ENCODE measurements at places on chromosomes 12 and 14.

GRCh38 chr14:100303925-100304324, 2.3 kb downstream of the SLC25A29 start:
- no peak for DNase-seq

GRCh38 chr12:4956968-4957367, 47.3 kb downstream of the KCNA1 start:
- DNase-seq, result no peak

- no peak for DNase-seq
Observed at GRCh38 chr14:49447540-49448107, 138.6 kb downstream of the RPS29 start.

DNA sequence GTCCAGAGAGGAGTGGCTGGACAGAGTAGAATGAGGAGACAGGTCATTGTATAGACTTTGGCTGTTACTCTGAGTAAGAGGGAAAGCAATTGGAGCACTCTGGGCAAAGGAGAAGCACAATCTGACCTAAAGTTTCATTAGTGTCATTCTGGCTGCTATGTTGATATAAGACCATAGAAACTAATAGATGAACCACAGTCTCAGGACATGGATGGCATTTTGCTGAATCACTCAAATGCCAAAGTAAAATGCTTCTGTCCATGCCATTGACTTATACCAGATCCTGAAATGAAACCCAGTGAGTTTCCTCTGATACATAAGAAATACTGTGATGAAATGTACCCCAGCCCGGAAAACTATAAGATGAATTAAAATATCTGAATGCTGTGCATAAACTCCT, 65.8 kb upstream of the COCH start:
- no peak for DNase-seq

DNA sequence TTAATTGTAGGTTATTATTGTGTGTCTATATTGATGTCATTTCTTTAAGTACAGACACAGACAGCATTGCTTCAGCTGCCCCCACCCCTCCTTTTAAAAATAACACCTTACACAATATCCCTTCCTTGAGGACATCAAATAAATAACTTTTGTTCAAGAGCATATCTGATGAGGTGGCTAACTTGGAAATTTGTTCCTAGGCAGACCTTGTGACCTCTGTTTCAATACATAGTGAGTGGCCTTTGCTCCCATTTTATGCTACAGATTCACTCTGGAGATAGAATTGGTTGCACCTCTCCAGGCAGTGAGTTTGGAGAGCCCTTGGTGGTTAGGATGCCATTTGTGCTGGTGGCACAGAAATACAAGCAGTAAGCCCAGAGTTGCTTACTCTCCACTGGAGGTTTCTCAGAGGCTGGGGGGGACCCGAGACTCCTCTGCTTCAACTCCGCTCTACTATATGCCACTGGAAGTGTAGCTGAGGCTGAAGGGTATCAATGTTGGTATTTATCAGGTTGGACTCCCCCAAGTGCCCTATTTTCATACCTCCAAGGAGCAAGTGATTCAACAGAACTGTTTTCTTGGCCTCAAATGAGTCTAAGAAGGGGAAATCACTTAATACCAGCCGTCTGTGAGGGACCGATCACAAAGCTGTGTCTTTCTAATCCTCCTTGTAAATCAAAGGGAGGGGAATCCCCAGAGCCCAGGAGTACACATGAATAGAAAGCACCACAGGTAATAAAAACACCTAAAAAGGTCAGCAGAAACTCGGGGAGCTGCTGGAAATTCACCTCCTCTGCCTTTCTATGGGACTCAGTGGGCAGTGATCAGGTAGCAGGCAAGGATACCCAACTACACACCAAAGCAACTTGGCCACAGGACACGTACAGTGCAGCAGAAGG, 463.1 kb downstream of the RAD51B start:
- peak; percentile 72 for DNase-seq

- DNase-seq, result no peak
Observed at GRCh38 chr12:95634622-95635621, 83.6 kb upstream of the USP44 start.

- no peak for DNase-seq
Observed at GRCh38 chr12:116982791-116983411, 72.2 kb downstream of the FBXW8 start.

GRCh38 chr12:106917503-106917902, 38.2 kb upstream of the TMEM263 start:
- no peak for DNase-seq

GRCh38 chr14:86003998-86004397, 474.1 kb downstream of the FLRT2 start:
- DNase-seq, result no peak

DNA sequence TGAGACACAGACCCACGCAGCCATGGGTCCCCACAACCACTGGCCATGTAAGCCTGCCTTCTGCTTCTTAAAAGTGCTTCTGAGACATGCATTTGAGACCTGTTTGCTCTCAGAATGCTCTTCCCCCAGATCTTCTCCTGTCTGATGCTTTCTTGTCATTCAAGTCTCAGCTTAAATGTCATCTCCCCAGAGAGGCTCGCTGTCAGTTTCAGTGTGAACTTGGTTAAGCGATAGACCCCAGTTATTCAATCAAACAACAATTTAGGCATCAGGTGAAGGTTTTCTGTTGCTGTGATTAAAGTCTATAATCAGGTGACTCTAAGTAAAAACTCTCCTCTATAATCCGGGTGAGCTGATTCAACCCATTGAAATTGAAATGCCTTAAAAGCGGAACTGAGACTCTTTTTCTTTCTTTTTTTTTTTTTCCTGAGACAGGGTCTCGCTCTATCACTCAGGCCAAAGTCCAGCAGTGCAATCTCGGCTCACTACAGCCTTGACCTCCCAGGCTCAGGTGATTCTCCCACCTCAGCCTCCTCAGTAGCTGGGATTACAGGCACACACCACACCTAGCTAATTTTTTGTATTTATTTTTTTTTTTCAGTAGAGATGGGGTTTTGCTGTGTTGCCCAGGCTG, 123.4 kb downstream of the KSR2 start:
- DNase-seq, result no peak

- no peak for DNase-seq
Observed at GRCh38 chr14:89563471-89563870, 146.4 kb upstream of the FOXN3 start.

DNA sequence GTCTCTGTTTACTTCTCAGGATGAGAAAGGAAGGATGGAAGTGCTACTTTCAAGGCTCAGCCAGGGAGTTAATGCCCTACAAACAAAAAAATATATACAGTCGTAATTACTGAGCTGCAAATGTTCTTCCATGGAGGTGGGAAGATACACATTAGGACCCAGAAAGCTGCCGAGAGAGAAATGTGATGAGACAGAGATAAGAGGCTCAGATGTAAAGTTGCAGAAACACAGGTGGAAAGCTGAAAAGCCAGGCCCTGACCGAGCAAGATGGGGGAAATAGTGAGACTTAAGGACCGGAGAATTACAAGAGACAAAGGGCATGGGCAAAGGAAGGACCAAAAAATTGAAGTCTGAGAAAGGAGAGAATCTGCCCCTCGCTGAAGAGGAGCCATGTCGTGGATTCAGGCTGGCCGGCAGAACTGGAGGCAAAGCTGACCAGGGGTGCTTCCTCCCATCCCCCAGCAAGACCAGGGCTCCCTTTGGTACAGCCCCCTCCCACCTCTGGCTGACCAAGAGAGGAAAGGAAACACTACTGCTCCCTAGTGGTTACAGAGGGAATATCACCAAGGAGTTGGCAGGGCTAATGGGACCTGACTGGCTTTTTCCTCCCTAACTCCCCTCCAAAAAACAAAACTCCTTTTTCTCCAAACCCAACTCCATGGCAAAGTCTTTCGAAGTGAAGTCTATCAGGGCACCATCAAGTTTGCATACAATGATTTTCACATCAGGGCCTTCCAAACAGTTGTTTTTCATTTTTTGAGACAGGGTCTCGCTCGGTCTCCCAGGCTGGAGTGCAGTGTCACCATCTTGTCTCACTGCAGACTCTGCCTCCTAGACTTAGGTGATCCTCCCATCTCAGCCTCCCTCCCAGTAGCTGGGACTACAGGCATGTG, 12.1 kb downstream of the ZFHX2 start:
- peak; percentile 61 for DNase-seq

DNA sequence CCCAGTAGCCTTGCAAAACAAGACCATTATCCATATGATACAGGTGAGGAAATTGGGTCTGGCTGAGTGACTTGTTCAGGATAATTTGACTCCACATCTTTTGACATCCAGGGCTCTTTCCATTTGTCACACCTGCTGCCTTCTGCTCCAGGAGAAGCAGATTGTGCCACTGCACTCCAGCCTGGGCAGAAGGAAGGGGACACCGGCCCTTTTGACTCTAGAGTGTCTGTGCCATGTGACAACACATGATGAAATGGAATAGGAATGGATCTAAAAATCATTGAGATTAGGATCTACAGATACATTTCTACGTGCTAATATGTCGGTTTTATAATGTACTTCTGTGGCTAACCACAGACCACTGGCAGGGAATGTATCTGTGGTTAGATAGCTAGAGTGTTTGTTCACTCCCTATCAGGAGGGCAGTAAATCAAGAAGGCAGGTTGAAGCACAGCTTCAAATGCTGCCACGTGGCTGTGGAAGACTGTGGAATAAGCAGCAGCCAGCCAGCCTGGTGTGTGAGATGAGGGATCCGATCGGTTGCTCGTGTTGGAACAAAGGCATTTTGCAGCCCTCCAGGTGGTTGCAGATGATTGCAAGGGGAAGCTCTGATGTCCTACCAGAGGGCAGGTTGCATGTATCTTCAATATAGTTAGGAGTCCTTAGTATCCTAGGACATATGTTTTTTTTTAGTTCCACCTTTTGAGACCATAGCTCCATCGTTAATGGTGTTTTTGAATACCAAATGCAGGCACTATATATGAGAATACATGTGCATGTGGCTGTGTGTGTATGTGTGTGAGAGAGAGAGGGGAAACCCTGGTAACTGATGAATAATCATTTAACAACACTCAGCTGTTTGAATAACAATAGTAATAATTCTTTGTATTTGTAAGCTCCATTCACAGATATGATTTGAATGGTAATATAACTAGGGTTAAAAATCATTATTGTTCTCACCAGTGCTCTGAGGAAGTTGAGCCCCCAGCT, 28.6 kb downstream of the EML1 start:
- peak; percentile 22 for DNase-seq

GRCh38 chr14:87601036-87601435, 391.9 kb downstream of the GALC start:
- DNase-seq, result no peak

DNA sequence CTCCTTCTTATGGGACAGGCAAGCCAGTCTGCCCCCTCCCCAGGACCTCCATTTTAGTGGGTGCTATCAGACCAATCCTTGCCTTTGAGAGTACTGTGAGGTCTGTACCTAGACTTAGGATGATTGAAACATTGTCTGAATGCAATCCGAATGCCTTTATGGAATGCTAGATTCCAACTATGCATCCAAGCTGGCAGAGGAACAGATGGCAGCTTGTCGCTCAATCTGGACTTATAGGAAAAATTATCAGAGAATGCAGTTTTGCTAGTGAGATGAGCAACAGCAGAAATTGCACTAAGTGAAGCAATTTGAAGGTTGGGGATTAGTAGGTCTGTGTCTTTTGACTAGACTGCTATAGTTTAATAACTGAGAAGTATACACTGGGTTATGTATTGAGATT, 109.1 kb downstream of the DYRK2 start:
- DNase-seq, result no peak

GRCh38 chr12:2553388-2554126, 241.2 kb upstream of the FKBP4 start:
- DNase-seq, result no peak

GRCh38 chr14:93329965-93330608, 2.7 kb downstream of the BTBD7 start:
- no peak for DNase-seq

GRCh38 chr14:39247256-39247655, 13.5 kb downstream of the MIA2 start:
- no peak for DNase-seq

DNA sequence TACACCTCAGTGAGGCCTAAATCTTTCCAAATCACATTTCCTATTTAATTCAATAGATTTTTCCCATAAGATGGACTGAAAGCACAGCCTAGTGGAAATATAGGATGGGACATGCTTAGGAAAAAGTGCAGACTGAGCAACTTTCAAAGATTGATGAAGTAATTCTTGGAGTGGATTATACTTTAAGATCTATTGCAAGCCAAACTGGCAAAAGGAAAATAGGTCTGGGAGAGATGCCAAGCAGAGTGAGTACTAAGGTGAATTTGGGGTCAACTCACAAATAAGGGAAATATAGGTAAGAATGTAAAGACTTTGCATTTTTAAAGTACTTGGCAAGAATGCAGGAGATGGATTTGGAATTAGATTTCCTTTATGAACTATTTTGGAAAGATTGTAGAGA, 170.2 kb upstream of the FOXG1 start:
- no peak for DNase-seq

DNA sequence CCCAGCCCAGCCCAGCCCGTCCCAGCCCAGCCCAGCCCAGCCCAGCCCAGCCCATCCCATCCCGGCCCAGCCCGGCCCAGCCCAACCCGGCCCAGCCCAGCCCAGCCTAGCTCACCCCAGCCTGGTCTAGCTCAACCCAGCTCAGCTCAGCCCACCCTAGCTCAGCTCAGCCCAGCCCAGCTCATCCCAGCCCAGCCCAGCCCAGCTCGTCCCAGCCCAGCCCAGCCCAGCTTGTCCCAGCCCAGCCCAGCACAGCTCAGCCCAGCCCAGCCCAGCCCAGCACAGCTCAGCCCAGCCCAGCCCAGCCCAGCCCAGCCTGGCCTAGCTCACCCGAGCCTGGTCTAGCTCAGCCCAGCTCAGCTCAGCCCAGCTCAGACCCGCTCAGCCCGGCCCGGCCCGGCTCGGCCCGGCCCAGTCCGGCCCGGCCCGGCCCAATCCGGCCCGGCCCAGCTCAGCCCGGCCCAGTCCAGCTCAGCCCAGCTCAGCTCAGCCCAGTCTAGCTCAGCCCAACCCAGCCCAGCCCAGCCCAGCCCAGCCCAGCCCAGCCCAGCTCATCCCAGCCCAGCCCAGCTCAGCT, 184.7 kb downstream of the TMEM121 start:
- no peak for DNase-seq

- DNase-seq, result no peak
Observed at GRCh38 chr12:118326991-118327390, 45.7 kb downstream of the TAOK3 start.

DNA sequence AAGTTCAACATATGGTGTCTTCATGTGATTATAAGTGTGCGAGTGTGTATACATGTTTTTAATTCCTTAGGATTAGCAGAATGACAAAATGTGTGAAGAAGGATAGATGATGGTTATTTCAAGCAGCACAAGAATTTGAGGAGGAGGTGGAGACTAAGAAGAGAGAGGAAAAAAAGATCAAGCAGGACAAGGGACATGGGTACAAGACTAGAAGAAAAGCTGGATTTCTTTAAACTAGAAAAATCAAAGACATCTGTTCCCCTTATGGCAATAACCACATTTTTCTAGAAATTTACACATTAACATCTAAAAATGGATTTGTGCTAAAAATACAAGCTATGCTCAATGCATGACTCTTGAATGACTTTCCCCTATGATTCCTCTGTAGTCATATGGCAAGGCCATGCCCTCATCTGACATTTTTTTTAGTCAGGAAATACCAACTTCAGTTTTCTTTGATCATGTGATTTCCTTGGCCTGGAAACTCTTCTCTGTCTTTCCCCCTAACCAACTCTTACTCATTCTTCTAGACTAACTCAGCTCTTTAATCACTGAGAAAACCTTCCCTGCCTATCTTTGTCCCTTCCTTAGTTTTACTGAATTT, 435.8 kb downstream of the NRXN3 start:
- no peak for DNase-seq

GRCh38 chr12:57461276-57461916, 1.8 kb downstream of the GLI1 start:
- DNase-seq, result peak; percentile 44

- DNase-seq, result no peak
Observed at GRCh38 chr12:6374786-6375160, 590 bp downstream of the SCNN1A start.

GRCh38 chr12:105175397-105175990, 60.5 kb downstream of the APPL2 start:
- DNase-seq, result no peak

Measured in CD4-positive, alpha-beta T cell treated with Interleukin-10 for 1 hour (primary cell).